ENCODE measurements at places on chromosomes 2 and 18. TPM values are rescaled to one million over a fixed set of nuclear protein-coding genes. Genes with fewer than 3 reads are reported as not detected.

The IGFBP5 gene
- 6.1 TPM for total RNA-seq

The KCNJ3 gene
- total RNA-seq: not detected

The KCNF1 gene
- 1.0 TPM for total RNA-seq

The MGAT4A gene
- 89.5 TPM for total RNA-seq

The C2orf80 gene
- not detected for total RNA-seq

The TXNDC9 gene
- total RNA-seq: 120 TPM

The MAL gene
- total RNA-seq: 4.8 TPM
